ENCODE measurements at places on chromosomes 7 and 10.

DNA sequence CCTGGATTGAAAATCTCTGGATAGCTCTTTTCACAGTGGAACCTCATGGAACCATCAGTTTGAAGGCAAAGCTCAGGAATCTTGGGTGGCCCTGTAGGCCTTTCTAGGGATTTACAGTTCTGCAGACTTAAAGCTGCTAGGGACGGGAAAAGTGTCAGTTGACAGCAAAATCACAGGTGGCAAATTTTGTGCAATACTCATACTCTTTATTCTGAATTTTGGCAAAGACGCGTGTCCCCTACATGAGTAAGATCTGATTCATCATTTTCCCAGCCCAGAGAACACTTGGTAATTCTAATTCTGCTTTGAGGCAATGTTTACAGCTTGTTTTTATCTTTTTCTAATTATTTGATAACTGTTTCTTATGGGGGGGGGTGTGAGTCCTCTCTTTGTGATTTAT lies 3.6 kb downstream of the LRRC17 start:
- DNase-seq = no peak

GRCh38 chr10:104441329-104442000 lies 87.8 kb downstream of the CFAP58 start:
- DNase-seq = no peak

GRCh38 chr7:119969763-119970162 lies 303.2 kb upstream of the KCND2 start:
- no peak for DNase-seq

DNA sequence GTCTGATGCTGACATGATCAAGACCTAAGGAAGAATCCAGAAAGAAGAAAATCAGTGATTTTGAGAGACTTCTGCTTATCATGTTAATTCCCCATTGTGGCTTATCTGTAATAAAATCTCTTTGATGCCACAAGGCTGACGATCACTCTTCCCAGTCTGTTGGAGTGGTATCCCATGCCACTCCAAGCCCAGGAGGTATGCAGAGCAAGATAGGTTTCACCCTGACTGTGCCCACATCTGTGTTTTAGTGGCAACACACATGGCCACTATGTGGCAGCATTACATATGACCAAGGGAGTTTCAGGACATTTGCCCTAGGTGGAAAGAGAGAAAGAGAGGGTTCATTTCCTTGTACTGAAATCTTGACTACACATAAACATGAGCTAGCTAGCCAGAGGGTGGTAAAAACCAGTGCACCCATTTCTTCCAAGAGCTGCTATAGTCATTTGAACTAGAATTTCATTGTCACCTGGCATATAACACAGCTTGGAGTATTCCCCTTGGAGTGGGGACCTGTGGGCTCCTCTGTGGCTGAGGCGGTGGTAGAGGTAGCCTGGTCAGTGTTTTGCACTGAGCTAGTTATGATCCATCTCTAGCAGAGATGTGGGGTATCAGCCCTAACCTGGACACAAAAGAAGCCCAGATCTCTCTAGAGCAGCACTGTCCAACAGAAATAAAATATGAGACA lies 20.8 kb downstream of the LAMB4 start:
- peak; percentile 65 for DNase-seq

DNA sequence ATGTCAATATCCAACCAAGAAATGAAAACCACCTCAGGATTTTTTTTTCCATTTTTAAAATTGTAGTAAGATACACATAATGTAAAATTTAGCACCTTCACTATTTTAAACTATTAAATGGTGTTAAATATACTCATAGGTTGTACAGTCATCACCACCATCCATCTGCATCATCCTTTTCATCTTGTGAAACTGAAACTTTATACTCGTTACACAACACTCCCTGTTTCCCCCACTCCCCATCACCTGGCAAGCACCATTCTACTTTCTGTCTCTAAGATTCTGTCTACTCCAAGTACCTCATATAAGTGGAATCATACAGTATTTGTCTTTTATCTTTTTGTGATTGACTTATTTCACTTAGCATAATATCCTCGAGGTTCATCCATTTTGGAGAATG lies 335.2 kb upstream of the NPSR1 start:
- no peak for DNase-seq

DNA sequence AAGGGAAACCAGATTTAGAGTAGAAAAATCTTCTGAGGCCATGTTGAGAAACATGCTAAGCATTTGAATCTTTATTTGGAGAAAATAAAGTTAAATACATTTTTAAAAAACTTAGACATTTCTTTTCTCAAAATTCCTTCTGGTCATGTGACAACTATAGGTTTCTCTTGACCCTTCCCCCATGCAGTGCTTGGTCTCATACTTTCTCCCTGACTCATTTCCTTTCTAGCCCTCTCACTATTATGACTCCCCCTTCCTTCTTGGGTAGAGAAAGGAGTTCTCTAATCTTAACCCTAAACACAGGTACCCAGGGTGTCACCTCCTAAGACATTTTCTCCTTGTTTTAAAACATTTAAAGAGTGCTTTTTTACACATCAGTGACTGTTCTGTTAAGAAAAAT lies 179.5 kb upstream of the TMEM106B start:
- DNase-seq = no peak

DNA sequence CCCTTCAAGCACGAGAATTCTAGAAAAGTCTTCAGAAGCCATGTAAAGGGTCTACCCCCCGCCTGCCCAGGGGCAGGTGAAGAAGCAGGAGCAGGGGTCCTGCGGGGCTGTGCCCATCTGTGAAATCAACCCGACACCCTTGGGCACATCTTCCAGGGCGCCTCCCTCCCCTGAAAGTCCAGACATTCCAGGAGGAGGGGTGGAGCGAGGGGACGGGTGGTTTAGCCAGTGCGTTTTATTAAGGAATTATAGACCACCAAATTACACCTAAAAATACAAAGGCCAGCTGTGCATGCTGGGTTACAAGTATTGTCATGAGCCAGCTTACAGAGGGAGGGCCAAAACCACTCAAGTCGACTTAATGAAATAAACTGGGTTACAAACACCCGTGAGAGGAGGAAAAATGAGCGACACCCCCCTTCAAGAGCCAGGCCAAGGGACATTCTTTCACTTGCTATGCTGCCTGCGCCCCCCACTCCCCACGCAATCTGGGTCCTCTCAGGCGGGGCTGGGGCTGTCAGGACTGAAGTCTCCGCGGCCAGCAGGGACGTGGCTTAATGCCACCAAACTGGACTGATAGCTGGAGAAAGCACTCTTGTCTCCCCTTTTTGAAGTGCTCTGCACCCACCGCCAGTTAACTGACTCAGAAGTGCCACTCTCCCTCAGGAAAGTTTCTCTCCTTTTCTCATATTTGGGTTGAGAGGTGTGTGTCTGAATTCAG lies 360.3 kb downstream of the FRMD4A start:
- no peak for DNase-seq

GRCh38 chr10:61791216-61791615 lies 110.3 kb upstream of the ARID5B start:
- DNase-seq = no peak

DNA sequence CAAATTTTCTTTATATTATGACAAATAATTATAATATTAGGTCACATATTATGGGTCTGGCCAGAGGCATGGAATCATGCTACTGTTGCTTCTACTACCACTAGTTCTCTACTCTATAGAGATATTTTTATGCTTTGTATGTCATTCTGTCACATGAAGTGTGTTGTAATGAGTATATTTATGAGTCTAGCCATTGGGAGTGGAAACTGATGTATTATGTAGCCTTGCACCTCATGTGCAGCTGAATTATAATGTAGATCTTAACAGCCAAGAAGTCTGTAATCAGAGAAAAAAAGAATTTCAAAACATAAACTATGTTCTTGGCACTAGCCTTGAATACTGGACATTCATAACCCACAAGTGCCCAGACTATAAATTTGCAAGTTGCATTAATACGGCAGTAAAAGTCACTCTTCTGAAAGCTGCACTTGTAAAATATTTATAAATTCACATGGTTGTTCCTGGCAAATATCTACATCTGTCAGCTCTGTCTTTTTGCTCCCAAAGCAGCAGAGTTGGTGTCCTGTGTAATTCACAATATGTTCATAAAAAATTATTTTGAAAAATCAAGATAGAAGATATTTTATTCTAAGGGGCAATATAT lies 48.6 kb upstream of the SKAP2 start:
- DNase-seq = no peak

DNA sequence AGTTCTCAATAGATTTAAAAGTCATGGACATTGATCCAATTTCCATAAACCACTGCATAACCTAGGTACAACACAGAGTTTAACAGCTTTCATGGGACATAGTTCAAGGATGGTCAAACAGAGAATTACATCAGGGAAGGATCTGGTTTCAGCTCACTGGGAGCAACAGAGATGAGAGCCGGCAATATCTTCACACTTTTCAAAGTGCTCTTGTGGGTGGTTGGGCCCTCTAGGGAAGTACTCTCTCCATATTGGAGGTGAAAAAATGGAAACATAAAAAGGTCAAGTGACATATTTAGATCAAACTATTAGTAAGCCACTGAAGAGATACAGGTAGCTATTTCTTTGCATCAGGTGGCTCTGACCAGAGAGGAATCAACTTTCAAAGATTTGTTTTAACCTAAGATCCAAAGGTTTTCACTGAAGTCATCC lies 61.8 kb upstream of the LRRN3 start:
- no peak for DNase-seq

DNA sequence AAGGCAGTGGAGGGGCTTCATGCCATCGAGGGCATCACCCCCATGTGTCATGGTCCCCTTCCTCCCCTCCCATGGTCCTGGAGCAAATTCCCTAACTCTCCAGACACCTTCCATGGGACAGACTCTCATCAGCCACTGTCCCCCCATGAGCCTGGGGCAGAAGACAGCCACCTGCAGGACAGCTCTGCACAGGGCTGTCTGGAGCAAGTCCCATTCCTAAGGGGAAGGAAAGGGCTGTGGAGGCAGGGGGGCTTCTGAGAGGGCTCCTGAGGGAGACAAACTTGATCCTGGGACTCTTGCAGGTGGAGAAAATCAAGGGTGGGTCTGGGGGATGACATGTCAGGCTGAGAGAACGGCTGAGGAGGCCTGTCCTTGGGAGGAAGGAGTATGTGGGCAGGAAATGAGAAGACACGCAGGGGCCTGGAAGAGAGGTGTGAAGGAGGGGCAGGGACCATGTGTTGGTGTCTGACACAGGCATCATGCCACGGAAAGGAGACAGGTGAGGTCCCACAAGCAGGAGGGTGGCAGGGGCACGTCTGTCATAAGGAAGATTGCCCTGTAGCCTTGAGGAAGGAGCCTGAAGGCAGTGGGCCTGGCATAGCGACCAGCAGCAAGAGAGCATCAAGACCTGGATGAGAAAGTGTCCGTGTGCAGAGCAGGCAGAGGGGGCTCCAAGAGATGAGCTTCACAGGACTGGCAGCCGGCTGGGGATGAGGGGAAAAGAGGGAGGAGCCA lies 14.4 kb upstream of the GDF10 start:
- DNase-seq = no peak

DNA sequence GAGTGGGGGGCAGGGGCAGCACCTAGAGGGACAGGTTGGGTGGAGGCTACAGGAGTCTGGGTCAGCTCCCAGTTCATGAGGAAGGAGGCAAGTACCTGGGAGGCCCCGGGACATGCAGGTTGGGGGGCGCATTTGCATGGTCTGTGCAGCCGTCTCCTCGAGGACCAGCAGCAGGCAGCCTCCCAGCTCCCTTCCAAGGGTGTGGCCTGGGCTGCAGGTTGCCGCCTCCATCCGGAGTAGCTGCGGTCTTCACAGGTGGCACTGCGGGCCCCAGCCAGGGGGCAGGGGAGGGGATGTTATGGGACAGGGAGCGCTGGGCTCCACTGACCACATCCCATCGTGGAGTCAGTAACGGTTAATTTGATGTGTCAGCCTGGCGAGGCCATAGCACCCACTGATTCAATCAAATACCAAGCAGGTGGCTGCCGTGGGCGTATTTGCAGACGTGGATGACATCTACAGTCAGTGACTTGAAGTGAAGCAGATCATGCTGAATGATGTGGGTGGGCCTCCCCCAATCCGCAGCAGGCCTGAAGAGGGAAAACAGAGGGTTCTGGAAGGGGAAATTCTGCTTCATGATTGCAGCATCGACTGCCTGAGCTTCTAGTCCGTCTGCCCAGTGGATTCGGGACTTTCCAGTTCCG lies 81.6 kb downstream of the PRKAG2 start:
- peak; percentile 40 for DNase-seq

DNA sequence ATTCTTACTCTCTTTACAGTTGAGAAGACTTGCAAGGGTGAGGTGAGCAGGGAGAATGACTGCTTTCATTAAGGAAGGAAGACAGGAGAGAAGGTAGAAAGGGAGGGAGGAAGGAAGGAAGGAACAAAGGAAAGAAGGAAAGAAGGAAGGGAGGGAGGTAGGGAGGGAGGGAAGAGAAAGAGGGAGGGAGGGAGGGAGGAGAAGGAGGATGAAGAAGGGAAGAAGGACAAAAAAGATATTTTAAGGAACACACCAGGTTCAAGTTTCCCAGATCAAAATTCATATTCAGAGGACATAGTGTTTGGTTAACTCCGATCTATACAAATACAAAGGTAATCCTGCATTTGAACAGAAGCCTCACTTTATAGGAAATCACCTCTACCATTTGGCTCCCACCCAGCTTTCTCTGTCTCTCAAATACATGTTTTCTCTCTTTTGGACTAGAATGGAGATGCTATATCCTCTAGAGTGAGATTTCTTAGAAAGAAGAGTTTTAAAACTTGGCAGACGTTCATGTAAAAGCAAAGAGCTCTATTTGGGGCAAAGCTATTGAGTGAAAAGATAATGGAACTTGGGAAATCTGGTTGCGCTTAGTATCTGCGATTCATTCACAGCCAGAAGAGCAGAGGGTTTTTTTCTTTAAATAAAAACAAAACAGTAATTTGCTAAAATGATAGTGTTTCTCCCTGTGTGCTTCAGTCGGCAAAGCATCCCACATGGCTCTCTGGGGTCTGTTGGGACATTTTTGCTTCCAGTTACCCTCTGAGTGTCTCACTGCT lies 261.9 kb upstream of the LYZL1 start:
- DNase-seq = no peak

GRCh38 chr10:30784897-30785605 lies 155.5 kb upstream of the LYZL2 start:
- peak; percentile 73 for DNase-seq

- DNase-seq = no peak
Measured at GRCh38 chr7:131898418-131898817, 342.0 kb upstream of the PODXL start.

DNA sequence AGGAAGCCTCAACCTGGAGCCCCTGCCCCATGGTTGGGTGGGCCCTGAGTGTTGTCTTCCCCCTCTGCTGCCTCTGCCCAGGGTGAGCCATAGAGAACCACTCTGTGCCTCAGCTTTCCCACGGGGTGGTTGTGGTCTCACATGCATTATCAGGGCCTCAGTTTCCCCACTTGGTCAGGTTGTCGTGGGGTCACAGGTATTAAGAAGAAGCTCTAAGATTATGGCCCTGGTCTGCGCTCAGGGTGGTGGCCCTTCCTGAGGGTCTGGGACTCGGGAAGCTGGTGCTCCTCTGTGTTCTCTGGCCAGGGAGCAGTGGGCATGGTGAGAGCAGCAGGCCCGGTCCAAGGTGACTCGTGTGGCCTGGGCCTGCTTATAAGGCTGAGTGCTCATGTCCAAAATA lies 17.8 kb downstream of the LRRC27 start:
- DNase-seq = no peak

DNA sequence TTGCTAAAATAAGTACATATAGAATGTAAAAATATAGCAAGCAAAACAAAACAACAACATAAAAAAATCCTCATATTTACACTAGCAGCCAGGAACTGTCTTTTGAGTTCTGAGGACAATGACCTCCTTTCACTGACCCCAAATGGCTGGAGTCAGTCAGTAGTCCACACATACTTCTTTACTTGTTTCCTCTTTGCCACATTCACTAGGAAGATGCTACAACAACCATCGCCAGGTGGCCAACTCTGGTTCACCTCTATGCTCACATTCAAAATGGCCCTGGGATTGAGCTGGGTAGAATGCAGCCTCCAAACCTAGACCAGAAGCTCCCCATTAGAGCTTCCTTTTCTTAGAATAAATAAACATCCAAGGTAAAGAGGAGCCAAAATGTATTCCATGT lies 356.2 kb downstream of the PLXNA4 start:
- DNase-seq = no peak
